ENCODE measurements at places on chromosomes 7 and 10.

GRCh38 chr7:116698396-116698795, 26.4 kb downstream of the MET start:
- no peak for DNase-seq

GRCh38 chr7:84194484-84195271, at the start of gene SEMA3A:
Gene SEMA3A (minus strand): TSS chr7:84194789. CDS start chr7:84194586, 203 bp downstream.
- no peak for DNase-seq

- no peak for DNase-seq
These were observed 28.4 kb upstream of the VWDE start for GRCh38 chr7:12431886-12432556.

DNA sequence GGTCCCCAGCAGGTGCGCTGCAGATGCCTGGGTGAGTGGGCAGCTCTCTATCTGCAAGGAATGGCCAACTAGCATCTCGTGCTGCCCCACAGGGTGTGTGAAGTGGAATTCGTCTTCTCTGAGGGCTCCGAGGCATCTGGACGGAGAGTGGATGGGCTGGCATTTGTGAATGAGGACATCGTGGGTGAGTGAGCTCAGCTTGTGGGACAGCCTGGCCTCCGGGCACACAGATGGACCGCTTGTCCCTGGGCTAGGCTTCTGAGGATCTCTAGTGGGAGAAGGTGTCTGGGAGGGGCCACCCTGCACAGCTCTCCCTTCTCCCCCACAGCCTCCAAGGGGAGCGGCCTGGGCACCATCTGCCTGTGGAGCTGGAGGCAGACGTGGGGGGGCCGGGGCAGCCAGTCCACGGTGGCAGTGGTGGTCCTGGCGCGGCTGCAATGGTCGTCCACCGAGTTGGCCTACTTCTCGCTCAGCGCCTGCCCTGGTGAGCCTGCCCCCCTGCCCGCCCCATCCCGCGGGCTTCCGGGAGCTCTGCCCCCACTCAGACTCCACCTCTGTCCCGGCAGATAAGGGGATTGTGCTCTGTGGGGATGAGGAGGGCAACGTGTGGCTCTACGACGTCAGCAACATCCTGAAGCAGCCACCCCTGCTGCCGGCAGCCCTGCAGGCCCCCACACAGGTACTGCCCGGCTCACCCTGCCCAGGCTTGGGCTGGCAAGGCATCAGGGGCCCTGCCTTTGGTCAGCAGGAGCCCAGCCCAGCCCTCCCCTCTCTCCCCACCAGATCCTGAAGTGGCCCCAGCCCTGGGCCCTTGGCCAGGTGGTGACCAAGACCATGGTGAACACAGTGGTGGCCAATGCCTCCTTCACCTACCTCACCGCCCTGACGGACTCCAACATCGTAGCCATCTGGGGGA, 6.3 kb downstream of the POLR2J start:
- no peak for DNase-seq

GRCh38 chr10:129417870-129418269, 49.2 kb upstream of the MGMT start:
- no peak for DNase-seq

- DNase-seq: no peak
These were observed 38.6 kb downstream of the RAPGEF5 start for GRCh38 chr7:22318376-22318775.

DNA sequence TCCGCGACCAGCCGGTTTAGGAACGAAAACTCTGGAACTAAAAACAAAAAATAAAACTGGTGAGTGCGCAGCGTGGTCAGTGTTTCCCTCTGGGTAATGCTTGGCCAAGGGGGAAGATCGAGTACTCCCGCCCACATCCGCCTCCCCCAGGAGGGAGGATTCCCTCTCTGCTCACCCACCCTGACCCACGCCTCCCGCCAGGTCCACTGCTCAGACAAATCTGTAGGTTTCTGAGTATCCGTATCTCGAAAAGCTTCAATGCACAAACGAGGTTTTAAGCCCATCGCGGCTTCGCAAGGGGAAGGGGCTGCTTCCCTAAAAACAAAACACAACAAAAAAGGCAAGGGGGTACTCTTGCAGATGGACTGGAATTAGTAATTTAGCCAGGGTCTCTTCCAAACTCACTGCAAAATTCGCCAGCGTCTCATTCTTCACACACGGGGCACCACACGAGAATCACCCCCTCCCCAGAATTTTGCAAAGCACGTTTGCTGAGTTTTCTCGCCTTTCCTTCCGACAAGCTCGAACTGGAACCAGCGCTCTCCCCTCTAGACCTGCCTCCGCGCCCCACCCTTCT, 75.2 kb downstream of the INSIG1 start:
- no peak for DNase-seq

- DNase-seq: no peak
These were observed 521 bp downstream of the LIMK1 start for GRCh38 chr7:74083928-74084721.

GRCh38 chr7:32047801-32048200, 22.4 kb downstream of the PDE1C start:
- no peak for DNase-seq

- DNase-seq: no peak
These were observed 110.6 kb downstream of the AUTS2 start for GRCh38 chr7:69708857-69709256.

- no peak for DNase-seq
These were observed 2.9 kb downstream of the AS3MT start for GRCh38 chr10:102872163-102872562.

DNA sequence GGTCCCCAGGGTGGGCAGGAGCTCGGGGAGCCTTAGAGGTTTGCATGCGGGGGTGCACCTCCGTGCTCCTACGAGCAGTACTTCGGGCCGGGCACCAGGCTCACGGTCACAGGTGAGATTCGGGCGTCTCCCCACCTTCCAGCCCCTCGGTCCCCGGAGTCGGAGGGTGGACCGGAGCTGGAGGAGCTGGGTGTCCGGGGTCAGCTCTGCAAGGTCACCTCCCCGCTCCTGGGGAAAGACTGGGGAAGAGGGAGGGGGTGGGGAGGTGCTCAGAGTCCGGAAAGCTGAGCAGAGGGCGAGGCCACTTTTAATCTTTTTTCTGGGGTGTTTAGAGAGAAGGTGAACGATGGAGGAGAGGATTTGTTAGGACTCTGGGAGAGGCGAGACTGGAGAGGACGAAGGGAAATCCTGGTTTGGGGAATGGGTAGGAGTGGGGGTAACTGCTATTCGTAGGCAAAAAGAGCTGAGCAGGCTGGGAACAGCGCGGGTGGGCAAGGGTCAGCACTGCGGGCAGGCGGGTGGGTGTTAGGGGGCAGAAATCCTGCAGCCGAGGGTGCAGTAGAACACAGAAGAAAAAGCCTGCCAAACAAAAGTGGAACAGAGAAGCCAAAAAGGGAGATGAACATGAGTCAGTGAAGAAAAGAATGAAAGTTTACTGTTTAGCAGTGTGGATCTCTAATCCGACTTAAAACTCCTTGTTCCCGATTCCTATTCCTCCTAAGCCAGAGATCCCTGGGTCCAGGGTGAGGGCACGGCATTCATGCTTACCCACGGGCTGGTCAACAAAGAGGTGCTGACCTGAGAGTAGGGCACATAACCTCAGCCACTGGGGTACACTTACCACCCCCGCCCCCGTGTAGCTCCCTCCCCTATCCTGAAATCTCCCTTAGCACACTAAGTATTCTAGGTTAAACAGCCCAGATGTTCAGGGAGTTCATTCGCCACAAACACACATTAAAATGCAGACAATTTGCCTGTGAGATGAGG, 26.9 kb downstream of the PRSS2 start:
- no peak for DNase-seq

- no peak for DNase-seq
These were observed 456.2 kb downstream of the DNAJB6 start for GRCh38 chr7:157793087-157793353.

DNA sequence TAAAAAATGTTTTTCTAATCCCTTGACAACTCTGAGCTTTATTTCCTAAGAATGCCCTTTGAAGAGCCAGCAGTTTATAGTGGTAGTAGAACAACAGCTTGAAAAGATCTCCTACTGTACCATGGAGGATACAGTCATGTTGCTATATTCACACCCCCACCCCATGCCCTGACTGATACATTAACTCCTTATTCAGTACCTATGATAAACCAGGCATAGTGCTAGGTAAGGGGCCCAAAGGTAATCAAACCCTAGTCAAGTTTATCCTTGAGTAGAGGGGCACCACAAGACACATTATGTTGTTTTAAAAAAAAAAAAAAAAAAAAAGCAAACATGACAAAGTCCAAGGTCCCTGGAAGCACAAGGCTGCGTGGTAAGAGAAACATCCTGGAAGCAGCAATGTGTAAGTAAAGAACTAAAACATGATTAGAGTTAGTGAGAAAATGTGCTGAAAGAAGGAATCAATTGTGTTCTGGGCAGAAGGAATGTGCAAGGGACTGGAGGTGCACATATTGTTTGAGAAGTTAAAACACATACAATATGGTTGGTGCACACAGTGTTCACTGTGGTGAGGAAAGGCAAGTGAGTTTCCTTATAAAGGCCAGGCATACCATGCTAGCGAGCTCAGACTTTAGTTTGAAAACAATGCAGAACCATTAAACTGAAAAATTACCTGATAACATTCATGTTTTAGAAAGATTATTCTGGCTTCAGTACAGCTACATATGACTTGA, 51.2 kb downstream of the PDE1C start:
- no peak for DNase-seq

- no peak for DNase-seq
These were observed 208.8 kb downstream of the KCNMA1 start for GRCh38 chr10:77428691-77429395.

- no peak for DNase-seq
These were observed 27.4 kb downstream of the ASZ1 start for GRCh38 chr7:117399820-117400422.

GRCh38 chr10:122173766-122174435, 97.2 kb upstream of the BTBD16 start:
- no peak for DNase-seq

DNA sequence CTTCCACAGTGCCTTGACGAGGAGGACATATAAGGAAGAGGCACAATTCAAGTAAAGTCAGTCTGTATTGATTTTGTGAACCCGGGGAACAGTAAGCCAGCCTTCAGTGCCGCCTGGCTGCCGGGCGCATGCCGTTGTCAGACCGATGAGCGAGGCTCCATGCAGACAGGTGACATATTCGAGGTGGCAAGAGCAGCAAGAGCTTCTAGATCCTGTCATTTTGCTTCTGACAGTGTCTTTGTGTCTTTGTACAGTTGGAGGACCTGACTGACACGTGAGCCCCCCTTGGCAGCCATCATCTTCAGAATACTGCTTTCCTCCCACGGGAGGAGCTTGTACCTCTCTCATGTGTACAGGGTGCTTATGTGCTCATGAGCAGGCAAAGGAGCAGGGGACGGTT, 387.5 kb upstream of the GALNT17 start:
- no peak for DNase-seq

- no peak for DNase-seq
These were observed 12.8 kb downstream of the CACNA2D1 start for GRCh38 chr7:82430500-82431465.

- no peak for DNase-seq
These were observed 117.6 kb downstream of the GALNT11 start for GRCh38 chr7:152142976-152143595.

DNA sequence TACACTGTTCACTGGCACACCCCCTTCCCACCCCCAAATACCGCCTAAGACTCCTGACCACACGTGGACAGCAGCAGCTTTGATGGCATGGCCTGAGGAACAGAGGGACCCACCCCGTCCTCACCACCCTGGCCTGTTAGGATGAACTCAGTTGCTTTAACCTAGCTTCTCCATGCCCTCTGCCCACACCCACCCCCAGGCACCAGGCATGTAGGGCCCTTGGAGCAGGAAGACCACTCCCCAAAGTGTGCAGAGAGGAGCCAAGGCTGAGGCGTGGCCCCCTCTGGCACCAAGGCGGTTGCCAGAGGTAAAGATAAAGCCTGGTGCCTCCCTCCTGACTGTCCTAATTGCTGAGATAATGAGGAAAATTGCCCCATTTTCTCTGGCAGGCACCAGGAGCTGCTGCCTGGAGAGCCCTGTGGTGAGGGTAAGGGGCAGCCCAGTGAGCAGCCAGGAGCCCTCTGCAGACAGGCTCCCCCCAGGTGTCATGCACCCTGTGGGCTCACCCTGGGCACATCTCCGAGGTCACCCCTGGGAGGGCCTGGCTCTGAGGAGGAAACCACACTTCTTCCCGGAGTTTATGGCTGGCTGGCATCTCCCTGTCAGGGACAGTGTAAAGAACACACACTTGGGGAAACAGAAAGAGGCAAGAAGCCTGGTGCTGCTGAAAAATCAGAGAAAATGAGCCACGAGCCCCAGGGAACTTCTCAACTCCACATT, 47.7 kb downstream of the LRRC20 start:
- no peak for DNase-seq

DNA sequence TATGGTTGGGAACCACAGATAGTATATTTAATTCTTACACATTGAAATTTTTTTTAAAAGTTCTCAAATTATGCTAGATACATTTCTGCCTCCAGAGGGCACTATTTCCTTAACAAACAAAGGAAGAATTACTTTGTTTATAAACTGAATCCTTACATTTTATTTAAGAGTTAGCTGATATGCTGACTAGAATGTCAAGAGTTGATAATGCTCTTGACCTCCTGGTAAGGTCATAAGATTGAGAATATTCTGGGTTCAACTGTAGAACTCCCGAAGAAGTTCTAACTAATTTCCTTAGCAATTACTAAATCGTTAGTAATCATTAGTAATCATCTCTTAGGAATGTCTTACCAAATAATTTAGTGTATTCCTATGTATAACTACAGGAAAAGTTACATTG, 95.3 kb upstream of the CYP26C1 start:
- no peak for DNase-seq

GRCh38 chr7:50308203-50308531, 3.7 kb downstream of the IKZF1 start:
- DNase-seq: no peak

- no peak for DNase-seq
These were observed 43.7 kb downstream of the RNF32 start for GRCh38 chr7:156684251-156684650.

GRCh38 chr7:67470256-67470751, 473.7 kb downstream of the TYW1 start:
- DNase-seq: no peak

DNA sequence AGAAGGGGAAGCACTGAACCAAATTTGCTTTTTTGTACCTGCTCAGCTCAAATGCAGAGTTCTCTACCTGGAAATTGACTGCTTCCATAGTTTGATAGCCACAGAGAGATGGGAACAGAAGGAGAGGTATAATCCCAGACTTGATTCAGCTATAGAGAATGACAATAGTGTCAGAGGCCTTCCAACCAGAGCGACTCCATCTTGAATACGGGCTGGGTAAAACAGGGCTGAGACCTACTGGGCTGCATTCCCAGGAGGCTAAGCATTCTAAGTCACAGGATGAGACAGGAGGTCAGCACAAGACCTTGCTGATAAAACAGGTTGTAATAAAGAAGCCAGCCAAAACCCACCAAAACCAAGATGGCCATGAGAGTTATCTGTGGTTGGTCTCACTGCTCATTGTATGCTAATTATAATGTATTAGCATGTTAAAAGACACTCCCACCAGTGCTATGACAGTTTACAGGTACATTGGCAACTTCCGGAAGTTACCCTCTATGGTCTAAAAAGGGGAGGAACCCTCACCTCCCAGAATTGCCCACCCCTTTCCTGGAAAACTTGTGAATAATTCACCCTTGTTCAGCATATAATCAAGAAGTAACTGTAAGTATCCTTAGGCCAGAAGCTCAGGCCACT, 42.7 kb upstream of the ATRNL1 start:
- no peak for DNase-seq
